ENCODE measurements at places on chromosomes 11 and 22.

DNA sequence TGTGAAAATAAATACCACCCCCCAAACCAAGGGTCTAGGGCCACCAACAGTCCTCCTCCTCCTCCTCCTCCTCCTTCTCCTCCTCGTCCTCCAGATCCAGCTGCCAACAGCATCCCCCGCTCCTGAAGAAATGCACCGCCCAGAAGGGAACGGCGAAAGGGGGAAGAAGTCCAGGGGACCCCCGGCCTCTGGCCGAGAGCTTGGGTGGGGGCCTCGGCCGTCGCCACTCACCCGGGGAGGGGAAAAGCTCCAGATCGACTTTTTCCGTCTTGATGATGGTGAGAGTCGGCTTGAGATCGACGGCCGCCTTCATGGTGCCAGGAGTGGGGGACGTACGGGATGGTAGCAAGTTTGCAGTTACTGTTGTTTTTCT, 65.7 kb downstream of the ETS1 start:
- H3K27me3 ChIP-seq, result no peaks in the 10 kb centered on the region
- no peak for DNase-seq
- H3K27ac ChIP-seq, result peak overlapping the region; percentile 83
- H3K4me3 ChIP-seq, result peak overlapping the region; percentile 88

- no peak for DNase-seq
Measured at GRCh38 chr11:116638463-116638862, 134.3 kb downstream of the BUD13 start.

GRCh38 chr22:49800408-49801238, 27.1 kb downstream of the BRD1 start:
- no peak for DNase-seq
- H3K4me3 ChIP-seq, result no peak overlapping the region
- H3K27ac ChIP-seq, result no peak overlapping the region
- no peaks in the 10 kb centered on the region for H3K27me3 ChIP-seq
- no peaks in the 10 kb centered on the region for H3K4me1 ChIP-seq
- peaks cover 79% of the 10 kb centered on the region for H3K36me3 ChIP-seq

- H3K4me1 ChIP-seq, result no peaks in the 10 kb centered on the region
- H3K36me3 ChIP-seq, result no peaks in the 10 kb centered on the region
- H3K4me3 ChIP-seq, result no peak overlapping the region
- no peak for DNase-seq
- H3K27me3 ChIP-seq, result no peaks in the 10 kb centered on the region
Measured at GRCh38 chr11:2525941-2526807, 81.4 kb downstream of the KCNQ1 start.

DNA sequence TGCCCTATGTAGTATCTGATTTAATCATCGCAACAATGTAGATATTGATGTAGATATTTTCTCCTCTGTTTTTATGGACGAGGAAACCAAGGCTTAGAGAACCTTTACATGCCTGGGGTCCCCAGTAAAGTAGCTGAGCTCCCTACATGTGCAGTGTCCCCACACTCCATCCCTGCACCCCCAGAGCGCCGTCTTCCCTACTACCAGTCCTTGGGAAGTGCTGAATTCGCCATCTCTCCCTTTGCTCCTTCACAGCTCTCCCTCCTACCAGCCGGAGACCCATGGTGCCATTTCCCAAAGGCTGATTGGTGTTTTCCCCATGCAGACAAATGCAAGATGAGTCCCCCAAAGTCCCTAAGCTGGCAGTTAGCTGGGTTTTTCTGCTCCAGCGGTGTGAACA, 86.0 kb downstream of the CEP164 start:
- H3K36me3 ChIP-seq, result peaks cover 6% of the 10 kb centered on the region
- H3K27me3 ChIP-seq, result no peaks in the 10 kb centered on the region
- H3K4me1 ChIP-seq, result peaks cover 11% of the 10 kb centered on the region
- no peak overlapping the region for H3K4me3 ChIP-seq
- no peak overlapping the region for H3K27ac ChIP-seq
- no peak for DNase-seq

DNA sequence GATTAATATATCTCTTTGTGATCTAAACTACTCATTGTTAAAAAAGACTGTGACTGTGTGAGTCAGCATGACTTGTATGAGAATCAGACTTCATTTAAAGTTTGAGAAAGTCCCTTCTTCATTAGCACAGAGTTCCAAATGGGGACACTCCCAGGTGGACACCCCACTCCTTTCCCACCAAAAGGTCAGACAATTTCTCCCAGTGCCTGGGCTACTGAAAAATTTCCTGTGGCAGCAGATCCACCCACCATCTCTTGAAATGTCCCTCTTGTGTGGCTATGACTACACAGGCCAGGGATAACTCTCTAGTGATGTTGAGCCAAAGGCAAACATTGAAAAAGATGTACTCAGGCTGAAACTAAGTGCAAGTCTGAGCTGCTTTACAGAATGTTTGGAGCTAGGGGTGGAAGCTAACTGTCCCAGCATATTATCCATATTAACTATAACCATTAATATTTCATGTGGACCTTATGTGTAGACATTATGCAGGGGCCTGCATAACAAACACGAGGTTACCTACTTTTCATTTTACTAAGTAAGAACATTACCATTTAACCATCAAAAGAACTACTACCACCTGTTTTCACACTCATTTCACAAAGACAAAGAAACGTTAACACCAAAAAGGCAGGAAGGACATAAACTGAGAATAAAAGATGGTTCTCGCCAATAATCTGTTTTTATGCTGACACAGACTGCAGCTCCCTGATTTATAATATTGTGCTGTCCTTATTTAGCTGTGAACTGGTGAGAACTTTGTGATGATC, 44.8 kb downstream of the MMP20 start:
- H3K27ac ChIP-seq, result no peak overlapping the region
- no peak overlapping the region for H3K4me3 ChIP-seq
- DNase-seq, result no peak
- H3K27me3 ChIP-seq, result no peaks in the 10 kb centered on the region
- H3K4me1 ChIP-seq, result no peaks in the 10 kb centered on the region

DNA sequence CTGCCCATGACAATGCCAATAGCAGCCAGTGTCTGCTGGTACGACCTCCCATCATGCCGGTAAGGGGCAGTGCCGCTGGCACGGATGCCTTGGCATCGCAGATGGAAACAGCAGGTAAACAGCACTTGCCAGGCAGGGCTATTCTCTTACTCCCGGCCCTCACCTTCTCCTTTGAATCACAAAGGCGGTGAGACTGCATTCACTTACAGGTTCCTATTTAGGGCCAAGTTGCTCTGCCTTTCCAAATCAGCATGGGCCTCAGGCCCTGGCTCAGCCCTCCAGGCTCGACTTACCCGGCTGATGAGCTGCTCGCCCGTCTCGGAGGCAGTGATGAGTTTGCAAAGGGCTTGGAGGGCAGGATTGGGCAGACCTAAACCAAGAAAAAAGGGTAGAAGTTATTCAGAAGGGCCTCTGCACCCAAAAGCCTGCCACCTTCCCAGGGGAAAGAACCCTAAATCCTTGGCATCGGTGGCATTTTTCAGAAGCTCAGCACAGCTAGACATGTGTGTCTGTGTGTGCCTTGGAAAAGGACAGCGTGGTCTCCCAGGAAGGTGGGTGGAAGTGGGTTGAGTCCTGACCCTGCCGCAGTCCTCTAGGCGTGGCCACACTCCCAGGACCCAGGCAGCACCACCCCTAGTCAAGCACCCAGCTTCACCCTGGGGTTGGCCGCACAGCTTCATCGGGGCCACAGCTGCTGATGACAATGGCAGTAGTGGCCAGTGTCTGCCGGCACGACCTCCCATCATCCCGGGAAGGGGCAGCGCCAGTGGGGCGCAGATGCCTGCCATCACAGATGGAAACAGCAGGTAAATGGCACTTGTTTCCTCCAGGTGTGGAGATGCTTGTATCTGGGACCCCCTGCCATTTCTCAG, 73.5 kb upstream of the PITPNB start:
- H3K4me3 ChIP-seq, result no peak overlapping the region
- H3K27me3 ChIP-seq, result no peaks in the 10 kb centered on the region
- H3K27ac ChIP-seq, result no peak overlapping the region
- no peak for DNase-seq

- DNase-seq, result peak; percentile 35
- H3K27me3 ChIP-seq, result no peaks in the 10 kb centered on the region
- peaks cover 45% of the 10 kb centered on the region for H3K4me1 ChIP-seq
- no peak overlapping the region for H3K4me3 ChIP-seq
- H3K36me3 ChIP-seq, result peaks cover 17% of the 10 kb centered on the region
- H3K27ac ChIP-seq, result peak overlapping the region; percentile 16
Measured at GRCh38 chr11:7670641-7671040, 2.7 kb downstream of the CYB5R2 start.

GRCh38 chr11:86056351-86056854, 12.5 kb downstream of the PICALM start:
- DNase-seq, result peak; percentile 55
- peaks cover 6% of the 10 kb centered on the region for H3K4me1 ChIP-seq
- H3K36me3 ChIP-seq, result peaks cover 4% of the 10 kb centered on the region
- no peaks in the 10 kb centered on the region for H3K27me3 ChIP-seq

DNA sequence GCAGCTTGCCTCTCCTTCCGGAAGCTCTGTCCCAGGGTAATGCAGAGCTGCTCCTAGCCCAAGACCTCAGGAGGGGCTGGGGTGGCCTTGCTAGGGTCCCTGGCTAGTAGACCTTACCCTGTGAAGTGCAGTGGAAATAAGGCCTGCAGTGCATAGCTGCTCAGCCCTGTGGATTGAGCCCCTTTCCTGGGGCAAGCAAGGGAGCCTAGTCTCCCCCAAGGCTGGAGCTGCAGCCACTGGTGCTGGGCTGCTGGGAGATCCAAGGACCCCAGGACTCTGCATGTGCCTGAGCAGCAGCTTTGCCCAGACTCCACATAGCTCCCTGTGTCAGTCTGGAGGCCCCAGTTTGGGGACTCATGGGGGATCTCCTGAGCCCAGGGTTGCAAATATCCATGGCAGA, 57.9 kb downstream of the FANCF start:
- H3K27me3 ChIP-seq, result no peaks in the 10 kb centered on the region
- no peak for DNase-seq
- no peaks in the 10 kb centered on the region for H3K36me3 ChIP-seq
- H3K27ac ChIP-seq, result no peak overlapping the region
- H3K4me3 ChIP-seq, result no peak overlapping the region

- H3K27ac ChIP-seq, result no peak overlapping the region
- no peaks in the 10 kb centered on the region for H3K4me1 ChIP-seq
Measured at GRCh38 chr11:82765466-82766034, 31.9 kb upstream of the FAM181B start.

DNA sequence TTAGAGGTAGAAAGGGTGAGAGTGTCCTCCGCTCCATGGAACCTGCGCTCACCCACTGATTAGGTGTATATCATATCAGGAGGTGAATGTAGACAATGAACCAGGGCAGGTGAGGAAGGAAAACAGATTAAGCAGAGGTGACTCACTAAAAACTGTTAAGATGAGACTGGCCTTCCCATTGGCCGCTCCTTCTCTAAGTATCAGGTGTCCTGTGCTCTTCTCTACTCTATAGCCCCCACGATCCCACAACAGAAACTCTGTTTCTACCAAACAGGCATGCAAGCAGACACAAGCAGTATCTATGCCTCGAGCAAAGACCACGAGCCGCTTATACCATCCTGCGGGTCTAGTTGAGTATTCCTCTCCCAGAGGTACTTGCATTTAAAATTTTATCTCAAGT, 103.1 kb downstream of the SNX19 start:
- no peaks in the 10 kb centered on the region for H3K27me3 ChIP-seq
- H3K4me3 ChIP-seq, result no peak overlapping the region
- DNase-seq, result no peak
- H3K27ac ChIP-seq, result no peak overlapping the region
- H3K36me3 ChIP-seq, result no peaks in the 10 kb centered on the region

DNA sequence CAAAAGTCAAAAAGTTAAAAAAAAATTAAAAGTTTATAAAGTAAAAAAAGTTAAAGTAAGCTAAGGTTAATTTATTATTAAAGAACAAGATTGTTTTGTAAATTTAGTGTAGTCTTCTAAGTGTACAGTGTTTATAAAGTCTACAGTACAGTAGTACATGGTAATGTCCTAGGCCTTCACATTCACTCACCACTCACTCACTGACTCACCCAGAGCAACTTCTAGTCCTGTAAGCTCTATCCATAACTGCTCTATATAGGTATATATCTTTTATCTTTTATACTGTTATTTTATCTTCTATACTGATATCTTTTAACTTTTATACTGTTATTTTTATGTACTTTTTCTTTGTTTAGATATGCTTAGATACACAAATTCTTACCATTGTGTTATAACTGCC, 11.2 kb downstream of the C2CD3 start:
- H3K4me3 ChIP-seq, result no peak overlapping the region
- no peaks in the 10 kb centered on the region for H3K27me3 ChIP-seq
- no peak for DNase-seq
- H3K4me1 ChIP-seq, result no peaks in the 10 kb centered on the region

- H3K4me3 ChIP-seq, result no peak overlapping the region
- no peak overlapping the region for H3K27ac ChIP-seq
- H3K36me3 ChIP-seq, result no peaks in the 10 kb centered on the region
- no peaks in the 10 kb centered on the region for H3K4me1 ChIP-seq
- H3K27me3 ChIP-seq, result no peaks in the 10 kb centered on the region
- DNase-seq, result no peak
Measured at GRCh38 chr11:127619946-127620345, 619.4 kb upstream of the KIRREL3 start.

- no peak overlapping the region for H3K4me3 ChIP-seq
- H3K36me3 ChIP-seq, result no peaks in the 10 kb centered on the region
- H3K4me1 ChIP-seq, result peaks cover 4% of the 10 kb centered on the region
- no peaks in the 10 kb centered on the region for H3K27me3 ChIP-seq
- no peak overlapping the region for H3K27ac ChIP-seq
Measured at GRCh38 chr22:48632646-48633246, 1194.9 kb downstream of the BRD1 start.

- no peak overlapping the region for H3K27ac ChIP-seq
- H3K4me3 ChIP-seq, result no peak overlapping the region
- no peaks in the 10 kb centered on the region for H3K36me3 ChIP-seq
- peaks cover 24% of the 10 kb centered on the region for H3K27me3 ChIP-seq
- DNase-seq, result no peak
- peaks cover 6% of the 10 kb centered on the region for H3K4me1 ChIP-seq
Measured at GRCh38 chr22:42280836-42281235, 10.4 kb upstream of the TCF20 start.

- no peak overlapping the region for H3K4me3 ChIP-seq
- peak; percentile 93 for DNase-seq
- peaks cover 2% of the 10 kb centered on the region for H3K4me1 ChIP-seq
- H3K27me3 ChIP-seq, result no peaks in the 10 kb centered on the region
- no peak overlapping the region for H3K27ac ChIP-seq
- no peaks in the 10 kb centered on the region for H3K36me3 ChIP-seq
Measured at GRCh38 chr22:38114484-38115398, 4.3 kb upstream of the BAIAP2L2 start.

DNA sequence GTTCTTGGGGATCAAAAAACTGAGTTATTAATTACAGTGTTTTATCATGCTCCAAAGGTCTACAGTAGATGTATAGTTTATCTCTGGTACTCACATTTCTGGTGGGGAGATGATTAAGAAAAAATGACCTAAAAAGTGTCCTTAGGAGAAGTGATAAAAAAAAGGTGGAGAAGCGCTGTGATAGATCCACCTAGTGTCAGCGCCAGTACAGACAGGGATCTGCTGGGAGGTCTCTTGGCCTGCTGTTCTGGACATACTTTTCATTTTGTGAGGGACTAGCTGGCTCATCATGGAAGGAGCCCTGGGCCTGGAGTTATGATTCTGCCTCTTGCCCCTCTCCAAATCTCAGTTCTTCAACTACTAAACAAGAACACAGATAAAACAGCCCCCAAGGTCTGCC, 2.9 kb downstream of the ELF5 start:
- no peaks in the 10 kb centered on the region for H3K36me3 ChIP-seq
- peaks cover 8% of the 10 kb centered on the region for H3K4me1 ChIP-seq
- DNase-seq, result no peak
- no peak overlapping the region for H3K27ac ChIP-seq
- H3K4me3 ChIP-seq, result no peak overlapping the region
- no peaks in the 10 kb centered on the region for H3K27me3 ChIP-seq

Measured in trophoblast cell (in vitro differentiated cells and primary cell).